PC-3 (cell line): ENCODE measurements at places on chromosomes 1 and 21. TPM values are rescaled to one million over a fixed set of nuclear protein-coding genes. Genes with fewer than 3 reads are reported as not detected.

GRCh38 chr1:227895828-227896685 lies 51.7 kb downstream of the WNT9A start:
- DNase-seq, result no peak

DNA sequence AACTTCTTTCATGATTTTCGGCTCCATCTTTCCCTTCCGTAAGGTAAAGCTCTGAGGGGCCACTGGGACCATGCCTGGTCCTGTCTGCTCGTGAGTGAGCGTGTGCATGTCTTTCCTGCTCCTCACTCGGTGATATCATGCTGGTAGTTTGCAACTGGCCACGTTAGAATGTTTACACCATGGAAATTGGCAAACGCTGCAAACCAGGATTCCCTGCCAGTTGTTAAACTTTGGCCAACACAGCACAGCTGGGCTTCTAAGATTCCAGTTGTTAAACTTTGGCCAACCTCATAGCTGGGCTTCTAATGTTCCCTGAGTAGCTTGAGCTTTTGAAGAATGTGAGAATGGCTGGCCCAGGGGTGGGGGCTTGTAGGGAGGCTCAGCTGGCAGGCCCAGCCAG lies 68.0 kb upstream of the ACTL8 start:
- DNase-seq, result no peak

GRCh38 chr1:99964806-99965205 lies 5.0 kb upstream of the SLC35A3 start:
- DNase-seq, result no peak

DNA sequence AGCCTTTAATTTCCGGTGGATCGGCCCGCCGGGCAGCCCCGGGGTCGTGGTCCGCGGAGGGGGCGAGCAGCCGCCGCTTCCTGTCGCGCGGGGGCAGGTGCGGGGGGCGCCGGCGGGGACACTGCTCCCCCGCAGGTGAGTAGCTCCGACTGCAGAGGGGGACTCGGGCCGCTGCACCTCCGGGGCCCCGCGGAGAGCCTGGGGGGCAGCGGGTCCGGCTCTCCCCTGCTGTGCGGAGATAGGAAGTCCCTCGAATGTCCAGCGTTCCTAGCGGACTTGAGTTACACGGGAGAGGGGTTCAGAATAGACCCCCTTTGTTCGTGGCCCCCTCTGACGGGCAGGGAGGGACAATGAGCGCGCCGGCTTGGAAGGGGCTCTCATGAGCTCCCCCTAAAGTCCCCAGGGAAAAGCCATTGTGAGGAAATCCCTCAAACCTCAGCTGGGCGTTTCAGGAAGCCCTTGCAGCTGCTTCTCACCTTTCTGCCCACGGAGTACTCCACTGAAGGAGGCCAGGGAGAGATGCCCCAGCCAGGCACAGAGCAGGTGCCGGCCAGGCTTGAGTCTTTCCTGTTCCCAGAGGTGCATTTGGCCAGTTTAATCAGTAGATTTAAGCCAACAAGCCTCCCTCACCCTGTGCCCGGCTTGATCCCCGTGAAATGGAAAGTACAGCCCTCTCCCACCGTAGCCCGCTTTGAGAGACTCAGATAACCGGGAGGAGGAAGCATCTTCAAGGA lies 925 bp downstream of the PDE9A start:
- no peak for DNase-seq

DNA sequence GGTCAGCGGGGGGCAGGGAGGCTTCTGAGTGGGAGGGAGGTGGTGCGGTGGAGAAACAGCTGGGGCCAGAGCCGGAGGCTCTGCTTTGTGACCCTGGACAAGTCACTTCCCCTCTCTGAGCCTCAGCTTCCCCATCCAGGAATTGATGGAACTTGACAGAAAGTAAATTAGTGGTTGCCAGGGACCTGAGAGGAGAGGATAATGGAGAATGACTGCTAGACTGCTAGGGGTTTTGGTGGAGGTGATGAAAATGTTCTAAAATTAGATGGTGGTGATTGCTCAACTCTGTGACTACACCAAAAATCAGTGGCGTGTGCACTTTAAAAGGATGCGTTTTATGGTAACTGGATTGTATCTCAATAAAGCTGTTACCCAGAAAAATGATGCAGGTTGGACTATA lies 100.9 kb downstream of the ARHGEF10L start:
- no peak for DNase-seq

DNA sequence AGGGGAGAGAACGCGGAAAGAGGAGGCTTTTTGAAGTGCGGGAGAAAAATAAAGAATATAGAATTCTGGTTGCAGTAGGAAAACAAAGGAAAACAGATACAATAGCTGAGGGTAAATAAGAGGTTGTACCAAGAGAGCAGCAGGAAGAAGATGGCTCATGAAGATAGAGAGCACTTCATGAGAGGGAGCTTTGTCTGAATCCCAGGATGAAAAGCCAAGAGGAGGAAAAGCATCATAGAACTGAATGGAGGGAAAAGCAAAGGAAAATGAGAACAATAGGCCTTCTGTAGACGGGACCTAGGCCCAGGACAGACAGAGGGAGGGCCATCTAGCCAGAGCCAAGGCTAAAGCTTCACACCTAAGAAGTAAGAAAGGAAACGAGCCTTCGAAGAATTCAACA lies 49.5 kb downstream of the ATP6V1G3 start:
- DNase-seq, result no peak

DNA sequence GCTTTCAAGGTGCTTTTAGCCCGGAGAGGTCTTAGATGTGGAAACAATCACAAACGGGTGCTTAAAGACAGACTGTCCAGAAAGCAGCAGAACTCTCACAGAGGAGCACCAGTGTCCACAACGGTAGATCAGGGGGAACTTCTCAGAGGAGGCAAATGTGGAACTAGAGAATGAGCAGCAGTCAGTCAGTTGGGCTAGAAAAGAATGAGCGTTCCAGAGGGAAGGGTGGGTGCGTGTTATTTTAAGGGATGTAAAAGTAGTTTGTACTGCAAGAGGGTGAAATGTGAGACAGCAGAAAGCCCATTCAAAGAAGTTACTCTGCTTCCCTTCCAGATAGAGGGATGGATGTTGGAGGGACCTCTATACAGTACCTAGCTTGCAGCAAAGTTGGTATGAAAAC lies 30.9 kb downstream of the RGS5 start:
- no peak for DNase-seq

GRCh38 chr1:205009670-205010069 lies 33.3 kb upstream of the CNTN2 start:
- DNase-seq, result no peak

GRCh38 chr1:185368313-185368855 lies 51.3 kb upstream of the IVNS1ABP start:
- no peak for DNase-seq

DNA sequence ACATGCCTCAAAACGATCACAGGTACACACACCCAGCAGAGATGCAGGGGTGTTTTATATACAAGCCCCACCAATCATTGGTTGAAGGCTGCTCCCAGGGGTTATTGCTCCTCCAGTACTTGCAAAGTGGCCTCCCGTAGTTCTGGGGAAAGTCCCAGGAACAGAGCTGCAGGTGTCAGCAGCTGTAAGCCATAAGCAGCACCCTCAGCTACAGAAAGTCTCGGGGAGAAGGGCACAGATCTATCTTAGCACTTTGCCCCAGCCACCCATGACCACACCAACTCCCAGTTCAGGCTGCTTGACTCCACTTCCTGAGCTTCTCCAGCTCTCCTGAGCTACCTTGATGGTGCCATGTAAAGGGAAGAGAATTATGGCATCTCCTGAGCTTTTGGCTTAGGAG lies 222.7 kb upstream of the GJB5 start:
- DNase-seq, result no peak

DNA sequence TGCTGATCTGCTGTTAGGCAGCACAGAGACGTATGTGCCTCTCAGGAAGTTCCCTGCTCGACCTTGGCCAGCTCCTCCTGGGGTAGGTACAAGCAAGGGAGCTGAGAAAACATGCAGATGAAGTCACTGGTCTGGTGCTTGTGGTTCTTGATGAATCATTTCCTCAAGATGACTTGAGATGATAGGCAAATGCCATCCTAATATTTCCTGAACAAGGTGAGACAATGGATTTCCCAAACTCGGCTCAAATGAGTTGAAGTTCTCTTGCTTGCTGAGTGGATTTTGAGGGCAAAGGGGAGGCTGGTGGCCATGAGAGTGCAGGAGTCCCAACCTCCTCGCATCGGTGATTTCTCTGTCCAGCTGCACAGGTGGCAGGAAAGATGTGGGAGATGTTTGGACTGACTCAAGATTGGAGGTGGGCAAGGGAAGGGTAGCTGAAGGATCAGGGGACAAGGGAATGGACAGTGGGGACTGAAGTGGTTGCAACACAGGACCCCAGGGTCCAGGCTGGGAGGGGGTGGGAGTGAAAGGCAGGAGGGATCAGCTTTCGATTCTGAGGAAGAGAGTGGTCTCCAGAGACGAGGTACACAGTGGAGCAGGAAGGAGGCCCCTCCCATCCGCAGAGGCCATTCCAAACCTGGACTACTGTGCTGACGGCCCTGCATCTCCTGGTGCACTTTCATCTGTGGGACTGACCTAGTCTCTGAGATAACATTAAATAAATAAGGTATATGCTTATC lies 63.9 kb downstream of the CAPN2 start:
- DNase-seq, result peak; percentile 97

DNA sequence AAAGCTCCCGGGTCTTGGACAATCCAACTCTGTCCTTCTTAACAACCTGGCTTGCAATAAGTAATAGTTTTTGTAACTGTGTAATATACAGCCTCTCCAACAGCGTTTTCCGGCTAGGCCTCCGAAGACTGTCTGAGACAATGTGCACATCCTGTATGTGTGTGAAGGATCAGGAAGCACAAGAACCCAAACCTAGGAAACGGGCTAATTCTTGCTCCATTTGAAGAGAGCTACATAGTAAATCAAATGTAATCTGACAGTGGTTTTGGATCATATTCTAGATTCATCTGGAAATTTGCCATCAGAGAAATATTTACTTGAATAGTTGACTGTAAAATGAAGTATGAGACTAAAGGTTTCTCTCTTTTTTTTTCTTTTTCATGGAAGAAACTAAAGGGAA lies 1.2 kb downstream of the GPR52 start:
- no peak for DNase-seq

- DNase-seq, result peak; percentile 95
These were observed 8.5 kb upstream of the COL8A2 start for GRCh38 chr1:36133484-36133883.

GRCh38 chr1:81802707-81803430 lies 2.1 kb downstream of the ADGRL2 start:
- no peak for DNase-seq

DNA sequence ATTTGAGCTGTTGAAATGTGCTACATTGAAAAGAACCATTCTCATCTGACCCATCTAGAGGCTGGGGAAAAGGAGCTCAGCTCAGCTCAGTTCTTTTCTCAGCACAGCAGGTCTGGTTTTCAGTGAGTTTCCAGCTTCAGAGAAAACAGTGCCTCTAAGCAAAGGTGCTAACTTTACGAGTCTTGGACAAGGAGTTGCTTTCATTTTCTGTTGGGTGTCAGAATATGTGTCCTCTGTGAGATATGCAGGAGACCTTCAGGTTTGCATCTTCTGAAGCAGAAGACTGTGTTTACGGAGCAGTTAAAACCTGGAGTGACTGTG lies 321.3 kb upstream of the USP24 start:
- DNase-seq, result no peak

GRCh38 chr1:165228676-165229075 lies 127.8 kb downstream of the LMX1A start:
- DNase-seq, result peak; percentile 33

GRCh38 chr1:26833432-26834405 lies 7.2 kb downstream of the ZDHHC18 start:
- DNase-seq, result no peak

DNA sequence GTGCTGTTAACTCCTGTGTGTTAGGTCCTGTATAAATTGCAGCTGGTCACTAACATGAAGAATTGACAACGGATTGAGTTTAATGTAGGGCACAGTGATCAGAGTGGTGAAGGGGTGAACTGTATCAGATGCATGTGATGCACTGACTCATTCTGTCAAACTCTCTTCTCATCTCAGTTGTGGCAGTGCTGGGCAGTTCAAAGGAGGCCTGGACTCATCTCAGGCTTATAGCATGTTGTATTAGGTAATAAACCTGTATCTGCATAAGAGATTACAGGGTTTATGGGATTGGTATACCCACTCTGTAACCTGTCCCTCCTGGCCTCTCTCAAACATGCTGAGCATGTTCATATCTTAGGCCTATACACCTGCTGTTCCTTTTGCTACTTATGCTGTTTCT lies 12.4 kb upstream of the GBP3 start:
- DNase-seq, result no peak

DNA sequence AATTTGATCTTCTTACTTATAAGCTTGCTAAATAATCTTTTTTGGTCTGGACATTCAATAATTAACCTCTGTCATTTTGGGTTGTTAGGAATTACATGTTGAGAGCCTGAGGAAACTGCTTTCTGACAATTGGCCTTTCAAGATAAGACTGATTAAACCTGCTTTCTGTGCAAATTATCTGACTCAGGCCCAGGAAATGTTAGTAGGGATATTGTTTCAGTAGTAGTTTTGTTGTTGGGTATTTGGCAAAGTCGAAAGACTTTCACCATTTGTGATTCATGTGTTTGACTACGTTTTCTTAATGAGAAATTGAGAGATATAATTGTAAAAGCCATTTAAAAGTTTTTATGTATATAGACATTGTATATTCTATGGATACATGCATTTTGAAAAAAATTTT lies 81.1 kb upstream of the GPR88 start:
- DNase-seq, result no peak

GRCh38 chr21:35868005-35868868 lies 192.1 kb downstream of the SETD4 start:
- DNase-seq, result no peak

- DNase-seq, result peak; percentile 64
These were observed 9.8 kb downstream of the THAP3 start for GRCh38 chr1:6634371-6635052.

DNA sequence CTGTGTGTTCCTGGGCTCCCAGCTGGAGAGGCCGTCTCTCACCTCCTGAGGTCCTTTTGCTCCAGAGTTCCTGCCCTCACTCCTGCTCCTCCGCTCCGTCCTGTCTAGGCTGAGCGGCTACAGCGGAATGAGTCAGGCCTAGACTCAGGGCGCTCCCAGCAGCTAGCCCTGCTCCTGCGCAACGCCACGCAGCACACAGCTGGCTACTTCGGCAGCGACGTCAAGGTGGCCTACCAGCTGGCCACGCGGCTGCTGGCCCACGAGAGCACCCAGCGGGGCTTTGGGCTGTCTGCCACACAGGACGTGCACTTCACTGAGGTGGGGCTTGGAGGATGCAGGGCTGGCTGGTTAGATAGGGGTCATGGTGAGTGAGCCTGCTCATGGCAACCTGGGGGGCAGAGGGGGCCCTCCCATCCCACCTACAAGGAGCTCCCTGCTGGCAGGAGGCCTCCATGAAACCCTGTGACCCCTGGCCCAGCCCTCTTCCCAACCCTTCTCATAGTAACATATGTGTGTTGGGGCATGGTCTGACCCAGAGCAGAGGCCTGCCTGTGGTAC lies 15.1 kb downstream of the PSRC1 start:
- no peak for DNase-seq

The ZZZ3 gene
- total RNA-seq, result 58.1 and 77.8 TPM in 2 replicates

The CLCA1 gene
- not detected in 2 replicates for total RNA-seq

The TACSTD2 gene
- 94.2 and 129 TPM in 2 replicates for total RNA-seq

The KCNN3 gene
- 0.12 and 0.26 TPM in 2 replicates for total RNA-seq

The INKA2 gene
- 0.11 TPM in 1 of 2 replicates, not detected in the other for total RNA-seq

The SLC9C2 gene
- not detected in 2 replicates for total RNA-seq

The NPL gene
- total RNA-seq, result not detected in 2 replicates
